ENCODE measurements at places on chromosomes 1 and 21.

GRCh38 chr21:41631564-41632461 lies 123.9 kb upstream of the TMPRSS2 start:
- DNase-seq = peak; percentile 14

DNA sequence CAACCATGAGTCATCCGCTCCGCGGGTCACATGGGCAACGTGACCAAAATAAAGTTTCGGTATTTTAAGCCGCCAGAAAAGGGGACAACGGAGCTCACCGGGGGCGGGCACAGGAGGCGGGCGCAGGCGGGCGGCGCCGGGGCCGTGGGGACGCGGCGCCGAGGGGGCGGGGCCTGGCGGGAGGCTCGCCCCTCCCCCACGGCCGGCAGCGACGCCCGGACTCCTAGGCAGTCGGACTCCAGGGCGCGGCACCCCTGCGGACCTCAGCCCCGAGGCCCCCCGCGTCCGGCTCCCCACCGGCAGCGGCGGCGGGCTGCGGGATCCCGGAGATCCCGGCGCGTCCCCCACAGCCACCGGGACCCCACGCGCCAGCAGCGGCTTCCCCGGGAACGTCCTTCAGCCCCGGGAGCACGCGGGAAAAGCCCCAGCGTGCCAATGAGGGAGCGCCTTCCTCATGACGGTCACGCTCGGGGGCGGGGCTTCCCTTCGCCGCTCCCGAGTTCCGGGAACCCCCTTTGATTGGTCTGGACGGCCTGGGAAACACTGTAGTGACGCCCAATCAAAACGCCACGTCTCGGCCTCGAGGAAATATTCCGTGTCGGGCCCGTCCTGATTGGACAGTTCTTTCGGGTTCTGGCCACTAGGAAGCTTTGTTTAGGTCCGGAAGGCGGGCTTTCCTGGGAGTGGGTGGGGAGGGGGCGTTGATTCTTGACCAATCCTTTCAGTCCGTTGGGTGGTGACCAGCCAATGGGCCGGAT lies 515 bp upstream of the CAMTA1 start:
- DNase-seq = peak; percentile 100

- no peak for DNase-seq
These were observed 225.6 kb downstream of the BRINP3 start for GRCh38 chr1:190252046-190252445.

DNA sequence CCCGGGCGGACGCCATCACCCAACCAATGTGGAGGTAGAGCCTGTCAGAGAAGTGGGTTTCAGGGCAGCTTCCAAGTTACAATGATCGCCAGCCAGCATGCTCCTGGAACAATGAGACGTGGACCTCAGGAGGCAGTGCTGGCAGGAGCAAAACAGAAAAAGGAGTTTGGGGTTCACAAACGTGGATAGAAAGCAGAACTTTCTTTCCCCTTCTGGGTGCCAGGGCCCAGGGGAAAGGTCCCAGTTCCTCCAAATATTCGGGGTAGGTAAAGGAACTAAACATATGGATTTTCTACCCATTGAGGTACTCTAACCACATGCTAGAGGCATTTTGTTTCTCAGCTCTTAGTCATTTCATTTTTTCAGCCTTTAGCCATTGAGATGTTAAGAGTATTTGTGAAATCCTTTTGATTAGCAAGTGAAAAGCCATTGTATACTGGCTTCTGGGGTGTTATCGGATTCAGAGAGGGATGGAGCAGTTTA lies 488.4 kb upstream of the ADGRL2 start:
- no peak for DNase-seq

GRCh38 chr21:44304877-44305293 lies 5.0 kb downstream of the PFKL start:
- peak; percentile 35 for DNase-seq

DNA sequence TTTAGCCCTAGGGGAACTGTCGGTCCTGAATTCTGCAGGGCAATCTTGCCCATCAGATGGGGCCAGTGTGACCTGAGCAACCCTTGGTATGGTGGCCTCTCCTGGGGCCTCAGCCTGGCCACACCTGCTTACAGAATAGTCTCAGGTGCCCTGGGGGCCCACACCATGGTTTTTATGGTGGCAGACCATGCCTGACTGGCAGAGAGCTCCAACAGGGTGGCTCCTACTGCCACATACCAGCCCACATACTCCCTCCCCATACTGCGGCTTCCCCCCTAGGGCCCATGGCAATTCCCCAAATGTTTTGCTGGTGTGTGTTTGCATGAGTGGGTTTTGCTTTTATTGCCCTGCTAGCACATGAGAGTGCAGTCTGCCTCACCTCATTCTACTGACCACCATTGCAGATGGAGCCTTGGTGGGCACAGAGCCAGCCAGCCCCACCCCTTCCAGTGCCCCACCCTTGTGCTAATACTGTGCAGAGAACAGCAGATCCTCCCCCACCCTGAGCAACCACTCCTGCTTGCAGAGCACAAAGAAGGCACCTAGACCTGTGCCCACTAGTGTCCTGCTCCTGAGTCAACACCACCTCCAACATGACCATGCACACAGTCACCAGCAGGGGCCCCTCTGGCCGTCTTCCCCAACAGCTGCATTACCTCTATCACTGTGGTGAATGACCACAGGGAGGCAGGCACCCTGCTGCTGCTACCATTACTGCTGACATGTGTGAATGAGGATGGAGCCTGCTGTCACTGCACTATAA lies 86.8 kb downstream of the GDAP2 start:
- DNase-seq = no peak

DNA sequence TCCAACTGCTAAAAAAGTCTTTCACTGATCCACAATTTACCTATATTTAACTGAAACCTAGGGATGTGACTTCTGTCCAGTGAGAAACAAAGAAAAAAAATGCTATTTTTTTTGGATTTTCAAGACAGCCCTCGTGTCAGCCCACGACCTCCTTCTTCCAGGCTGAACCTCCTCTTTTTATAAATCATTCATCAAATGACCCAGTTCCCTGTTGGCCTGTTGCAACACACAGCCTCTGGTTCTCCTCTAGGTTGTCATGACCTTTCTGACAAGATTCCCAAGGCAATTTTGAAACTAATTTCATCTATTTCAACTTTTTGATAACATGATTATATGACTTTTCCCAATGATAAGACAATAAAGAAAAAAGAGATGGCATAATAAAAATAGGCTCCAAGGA lies 74.6 kb downstream of the PGBD5 start:
- no peak for DNase-seq

GRCh38 chr21:17048974-17049373 lies 463.9 kb upstream of the CXADR start:
- no peak for DNase-seq

- DNase-seq = no peak
These were observed 40.7 kb upstream of the TRAPPC10 start for GRCh38 chr21:43971201-43971991.

DNA sequence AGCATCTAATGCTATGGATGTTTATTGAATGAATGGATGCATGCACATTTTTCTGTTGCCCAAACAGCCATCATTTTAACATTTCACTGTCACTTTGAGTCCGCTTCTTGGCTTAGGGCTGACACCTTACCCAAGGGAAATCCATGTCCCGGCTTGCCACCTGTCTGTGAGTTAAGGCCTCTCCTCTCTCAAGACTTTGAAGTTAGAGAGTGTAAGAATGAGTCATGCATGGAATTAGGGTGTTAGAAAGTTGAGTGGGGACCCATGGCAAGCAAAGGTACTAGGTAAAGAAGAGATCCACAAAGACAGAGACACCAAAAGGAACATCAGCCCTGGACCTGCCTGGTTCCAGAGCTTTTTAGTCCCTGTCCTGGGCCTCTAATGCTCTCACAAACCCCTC lies 35.1 kb downstream of the ATP1A1 start:
- no peak for DNase-seq

GRCh38 chr1:86382878-86383277 lies 13.2 kb downstream of the ODF2L start:
- DNase-seq = no peak

DNA sequence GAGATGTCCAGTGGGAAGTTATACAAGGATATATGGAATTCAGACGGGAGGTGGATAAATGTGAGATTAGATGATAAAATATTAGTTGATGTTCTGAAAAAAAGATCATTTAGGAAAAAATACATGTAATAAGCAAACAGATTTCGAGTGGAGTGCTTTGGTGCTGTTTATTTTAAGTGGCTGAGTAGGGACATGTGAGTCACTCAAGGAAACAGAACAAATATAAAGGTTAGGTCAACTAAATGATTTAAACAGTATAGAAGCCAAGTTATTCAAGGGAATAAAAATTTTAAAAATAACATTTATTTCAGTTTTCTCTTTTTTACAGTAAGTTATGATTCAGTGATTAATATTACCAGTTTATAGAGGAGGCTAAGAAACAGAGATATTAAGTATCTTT lies 1046.7 kb upstream of the B3GALT2 start:
- no peak for DNase-seq

DNA sequence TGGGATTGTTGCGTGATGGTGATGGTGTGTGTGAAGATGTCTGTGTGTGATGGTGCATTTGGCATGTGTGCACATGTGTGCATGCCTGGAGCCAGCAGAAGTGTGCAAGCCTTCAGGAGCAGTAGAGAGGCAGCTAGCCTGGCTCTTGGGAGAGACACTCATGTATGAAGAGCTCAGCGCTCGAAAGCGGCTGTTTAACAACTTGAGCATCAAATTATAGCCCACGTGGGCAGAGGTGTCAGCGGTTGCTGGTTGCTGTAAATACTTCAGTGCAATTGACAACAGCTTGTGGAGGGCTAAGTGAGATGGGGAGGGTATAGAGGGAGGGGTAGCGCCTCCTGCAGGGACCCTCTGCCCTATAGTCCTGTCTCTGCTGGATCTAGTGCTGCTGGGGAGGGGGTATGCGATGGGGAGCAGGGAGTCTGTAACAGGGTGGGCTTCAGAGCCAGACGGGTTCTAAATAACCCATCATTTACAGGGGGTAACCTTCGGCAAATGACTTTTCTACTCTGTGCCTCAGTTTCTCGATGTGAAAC lies 21.5 kb downstream of the FOXD2 start:
- DNase-seq = no peak

GRCh38 chr1:156822680-156823079 lies 6.0 kb upstream of the SH2D2A start:
- DNase-seq = no peak

Data from NCI-H1092 (cell line).